ENCODE measurements at places on chromosomes 1 and 21. TPM values are rescaled to one million over a fixed set of nuclear protein-coding genes. Genes with fewer than 3 reads are reported as not detected.

- DNase-seq: no peak
Observed at GRCh38 chr1:29883986-29884385, 647.7 kb downstream of the PTPRU start.

DNA sequence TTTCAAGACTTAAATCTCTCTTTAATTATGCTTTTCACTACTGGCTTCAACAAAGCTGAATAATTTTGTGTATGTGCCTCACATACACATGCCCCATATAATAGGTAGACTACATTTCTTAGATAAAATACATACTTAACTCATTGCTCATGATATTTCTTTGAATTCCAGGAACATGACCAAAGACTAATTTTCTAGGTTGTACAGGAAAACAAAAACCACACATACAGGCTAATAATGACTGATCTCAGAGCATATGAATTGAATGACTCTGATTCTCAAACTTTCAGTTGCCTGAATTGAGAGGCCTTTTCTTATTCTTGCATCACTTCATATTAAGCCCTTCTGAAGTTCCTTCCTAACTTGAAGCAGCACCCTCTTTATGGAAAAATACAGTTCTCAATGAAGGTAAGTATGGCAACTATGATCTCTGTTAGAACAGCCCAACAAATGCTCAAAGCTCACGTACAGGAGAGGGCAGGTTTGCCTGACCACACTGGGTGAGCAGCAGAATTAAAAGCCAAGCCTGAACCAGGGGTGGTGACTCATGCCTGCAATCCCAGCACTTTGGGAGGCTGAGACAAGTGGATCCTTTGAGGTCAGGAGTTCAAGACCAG lies 22.6 kb upstream of the UAP1 start:
- no peak for DNase-seq

GRCh38 chr1:168087696-168088095 lies 49.0 kb downstream of the GPR161 start:
- DNase-seq: no peak

- no peak for DNase-seq
Observed at GRCh38 chr1:56973923-56974742, 8.3 kb upstream of the C8B start.

- DNase-seq: no peak
Observed at GRCh38 chr1:234253732-234254131, 119.5 kb upstream of the COA6 start.

The NEK7 gene
- total RNA-seq: 58.2 TPM

- no peak for DNase-seq
Observed at GRCh38 chr1:234486858-234487840, 8.2 kb upstream of the TARBP1 start.
